ENCODE measurements at places on chromosomes 4 and X.

DNA sequence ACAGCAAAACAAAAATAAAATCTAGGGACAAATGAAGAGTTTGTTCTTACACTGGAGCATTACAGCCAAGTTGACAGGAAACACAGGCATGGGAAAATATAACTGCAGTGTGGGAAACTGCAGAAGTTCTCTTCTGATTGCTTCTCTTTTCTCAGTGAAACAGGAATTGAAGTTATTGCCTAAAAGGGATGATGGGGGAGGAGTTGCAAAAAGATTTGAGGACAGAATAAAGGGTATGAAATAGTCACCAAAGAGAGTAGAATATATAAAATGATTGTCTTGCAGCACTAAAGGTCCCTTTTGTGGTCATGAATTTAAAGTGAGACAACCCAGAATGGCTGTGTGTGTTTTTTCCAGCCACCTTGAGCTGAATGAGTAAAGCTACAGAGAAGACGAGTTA lies 103.7 kb downstream of the JADE1 start:
- no peak for DNase-seq

DNA sequence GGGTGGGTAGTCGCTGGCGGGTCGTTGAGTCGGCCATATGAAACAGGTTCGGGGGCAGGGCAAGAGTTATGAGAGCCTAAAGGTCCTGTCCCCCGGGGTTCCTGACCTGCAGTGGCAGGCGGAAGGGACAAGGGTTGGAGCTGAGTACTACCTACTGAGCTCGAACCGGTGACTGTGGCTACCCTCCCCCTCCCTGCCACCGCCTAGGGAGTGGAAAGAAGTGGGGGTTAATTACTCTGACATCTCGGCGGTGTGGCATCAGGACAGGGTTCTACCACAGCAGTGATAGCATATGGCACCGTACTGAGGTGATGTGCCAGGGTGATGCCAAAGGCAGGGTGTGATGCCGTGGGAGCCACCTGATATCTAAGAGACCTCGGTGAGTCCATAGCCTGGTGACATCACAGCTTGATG lies 307 bp downstream of the ATG4A start:
- no peak for DNase-seq

- DNase-seq: no peak
Measured at GRCh38 chr4:5218376-5219069, 167.2 kb downstream of the STK32B start.

DNA sequence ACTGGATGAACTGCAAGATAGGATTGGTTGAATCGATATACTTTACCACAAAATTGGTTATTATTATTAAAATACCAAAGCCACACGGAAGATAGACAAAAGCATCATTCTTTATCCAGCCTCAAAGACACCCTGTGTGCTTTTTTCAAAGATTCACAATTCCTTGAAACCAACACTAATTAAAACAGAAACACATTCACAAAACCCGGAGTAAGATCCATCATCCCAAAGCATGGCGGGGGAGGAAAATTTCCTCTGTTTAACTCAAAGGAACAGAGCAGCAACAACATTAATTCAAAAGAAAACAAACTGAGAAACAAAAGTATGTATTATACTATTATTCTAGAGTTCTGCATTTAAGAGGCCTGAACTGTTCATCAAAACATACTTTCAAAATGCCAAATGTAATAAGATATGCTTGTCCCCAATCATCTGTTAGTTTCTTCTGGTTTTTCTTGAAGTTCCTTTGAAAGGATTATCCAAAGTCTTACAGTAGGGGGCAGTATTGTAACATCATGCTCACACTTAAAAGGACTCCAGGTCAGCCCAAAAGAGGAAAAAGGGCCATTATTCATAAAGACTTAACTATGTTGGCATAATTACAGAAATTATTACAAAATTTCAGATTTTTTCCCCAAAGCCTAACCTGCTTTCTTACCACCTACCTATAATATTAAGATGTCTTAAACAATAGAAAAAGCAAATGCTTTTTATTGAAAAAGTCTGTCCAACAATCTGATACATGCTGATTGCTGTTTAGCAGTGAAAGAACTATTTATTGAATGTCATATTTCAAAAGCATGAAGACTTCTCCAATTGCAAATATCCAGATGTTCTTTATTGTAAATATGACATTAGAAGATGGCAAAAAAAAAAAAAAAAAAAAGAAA lies 168.7 kb downstream of the SCFD2 start:
- DNase-seq: no peak

DNA sequence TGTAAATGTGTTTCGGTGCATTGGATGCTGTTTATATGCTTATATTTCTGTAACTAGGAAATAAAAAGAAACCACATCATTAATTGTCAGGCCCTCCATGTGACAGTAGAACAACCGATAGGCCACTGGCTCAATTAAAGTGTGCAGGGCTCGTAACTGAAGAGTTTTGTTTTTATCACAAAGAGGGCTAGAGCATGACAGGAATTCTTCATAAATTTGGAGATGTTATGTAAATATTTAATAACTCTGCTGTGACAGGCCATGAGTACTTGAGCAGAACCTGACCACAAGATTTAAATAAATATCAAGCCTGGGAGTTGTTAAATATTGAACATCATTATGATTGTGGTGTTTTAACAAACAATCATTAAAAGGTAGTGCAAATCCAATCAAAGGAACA lies 55.9 kb downstream of the MID1 start:
- DNase-seq: no peak

DNA sequence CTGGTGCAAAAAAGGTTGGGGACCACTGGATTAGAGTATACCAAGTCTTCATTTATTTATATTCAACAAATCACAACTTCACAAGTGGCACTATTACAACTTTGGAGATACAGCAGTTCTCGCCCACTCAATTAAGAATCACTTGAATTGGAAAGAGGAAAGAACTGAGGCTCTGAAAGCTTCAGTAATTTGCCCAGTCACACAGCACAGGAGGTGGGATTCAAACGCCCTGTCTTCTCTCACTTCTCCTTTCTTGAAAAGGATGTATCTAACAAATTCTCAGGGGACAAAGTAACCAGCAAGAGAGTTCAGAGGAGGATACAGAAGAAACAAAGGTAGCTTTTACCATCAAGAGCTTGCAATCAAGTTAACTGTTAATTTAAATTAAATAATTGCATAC lies 12.4 kb downstream of the SMIM14 start:
- no peak for DNase-seq

- no peak for DNase-seq
Measured at GRCh38 chrX:133937022-133937421, 48.4 kb downstream of the GPC3 start.

GRCh38 chr4:110615353-110616237 lies 7.3 kb downstream of the PITX2 start:
- DNase-seq: no peak

GRCh38 chr4:173537613-173538147 lies 7.7 kb upstream of the HAND2 start:
- DNase-seq: no peak

Measured in activated CD8-positive, alpha-beta T cell treated with anti-CD3 and anti-CD28 coated beads, Interleukin-2, amount 10 ng/mL, durations not matched to agents 7 days and 5 days (primary cell).